ENCODE measurements at places on chromosomes 2 and 18.
A peak's percentile ranks its signal among the peaks of the same experiment; 100 is the strongest.

DNA sequence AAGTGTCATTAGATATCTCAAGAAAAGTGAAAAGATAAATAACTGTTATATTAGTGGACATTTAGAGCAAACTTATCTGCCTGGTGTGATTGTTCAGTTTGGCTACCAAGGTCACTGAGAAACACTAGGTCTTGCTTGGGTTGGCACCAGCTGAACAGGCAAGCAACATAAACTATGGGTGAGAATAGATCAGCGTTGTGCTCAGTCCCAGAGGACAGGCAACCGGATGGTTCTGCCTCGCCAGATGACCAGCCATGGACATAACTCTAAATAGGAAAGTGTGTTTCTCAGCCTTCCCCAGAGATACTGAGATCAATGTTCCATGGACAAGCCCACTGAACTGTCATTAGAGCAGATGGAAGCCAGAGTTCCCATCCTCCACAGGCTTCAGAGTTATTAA is 203.4 kb upstream of the VRK2 start:
- no peak for DNase-seq

DNA sequence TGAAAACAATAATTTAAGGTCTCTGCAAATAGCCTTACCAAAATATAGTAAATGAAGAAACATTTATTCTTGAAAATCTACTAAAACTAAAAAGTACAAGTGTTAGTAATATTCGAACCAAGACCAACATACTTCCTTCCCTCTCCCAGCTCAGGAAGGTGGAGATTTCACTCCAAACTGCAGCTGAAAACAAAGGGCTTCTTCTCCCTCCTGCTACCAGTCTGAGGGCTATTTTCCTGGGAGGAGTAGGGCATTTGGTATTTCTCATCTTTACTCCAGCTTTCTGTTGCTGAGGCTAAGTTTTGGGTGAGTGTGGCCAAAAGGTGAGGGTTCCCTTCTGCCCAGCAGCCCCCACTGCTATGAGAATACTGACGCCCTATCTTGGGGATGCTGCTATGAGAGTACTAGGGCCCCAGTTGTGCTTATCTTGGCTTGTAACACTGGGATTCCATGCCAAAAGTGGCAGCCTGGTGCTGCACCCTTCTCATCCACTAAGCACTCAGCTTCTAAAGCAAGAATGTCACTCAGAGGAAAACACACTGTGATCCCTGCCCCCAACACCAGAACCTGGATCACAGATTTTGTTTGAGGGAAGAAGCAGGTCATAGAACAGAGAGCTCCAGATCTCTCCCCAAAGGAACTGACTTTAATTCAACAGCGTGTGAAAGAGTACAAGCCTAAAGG is 130.7 kb upstream of the KLF7 start:
- DNase-seq, result no peak

- no peak for DNase-seq
Observed at GRCh38 chr2:48531141-48531648, 1.2 kb downstream of the STON1 start.

GRCh38 chr18:7535436-7536205 is 31.5 kb upstream of the PTPRM start:
- DNase-seq, result no peak

DNA sequence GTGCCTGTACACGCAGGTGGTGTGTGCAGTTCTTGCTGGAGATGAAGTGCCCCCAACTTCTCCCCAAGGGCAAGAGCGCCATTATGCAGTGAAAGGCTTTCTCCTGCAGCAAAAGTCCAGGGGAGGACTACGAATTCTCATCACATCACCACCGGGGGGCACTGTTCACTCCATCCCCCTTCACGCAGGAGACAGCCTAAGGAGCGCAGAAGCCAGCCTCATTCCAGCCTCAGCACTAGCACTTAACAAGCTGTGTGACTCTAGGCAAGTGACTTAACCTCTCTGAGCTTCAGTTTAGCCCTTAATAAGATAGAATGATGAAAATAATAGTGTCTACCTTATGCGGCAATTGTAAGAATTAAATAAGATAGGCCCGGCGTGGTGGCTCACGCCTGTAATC is 32.3 kb downstream of the DNMT3A start:
- DNase-seq, result peak; percentile 47

GRCh38 chr2:233689031-233689430 is 3.7 kb upstream of the UGT1A6 start:
- DNase-seq, result no peak
